GM23248 (cell line): ENCODE measurements at places on chromosomes 3 and 15.

DNA sequence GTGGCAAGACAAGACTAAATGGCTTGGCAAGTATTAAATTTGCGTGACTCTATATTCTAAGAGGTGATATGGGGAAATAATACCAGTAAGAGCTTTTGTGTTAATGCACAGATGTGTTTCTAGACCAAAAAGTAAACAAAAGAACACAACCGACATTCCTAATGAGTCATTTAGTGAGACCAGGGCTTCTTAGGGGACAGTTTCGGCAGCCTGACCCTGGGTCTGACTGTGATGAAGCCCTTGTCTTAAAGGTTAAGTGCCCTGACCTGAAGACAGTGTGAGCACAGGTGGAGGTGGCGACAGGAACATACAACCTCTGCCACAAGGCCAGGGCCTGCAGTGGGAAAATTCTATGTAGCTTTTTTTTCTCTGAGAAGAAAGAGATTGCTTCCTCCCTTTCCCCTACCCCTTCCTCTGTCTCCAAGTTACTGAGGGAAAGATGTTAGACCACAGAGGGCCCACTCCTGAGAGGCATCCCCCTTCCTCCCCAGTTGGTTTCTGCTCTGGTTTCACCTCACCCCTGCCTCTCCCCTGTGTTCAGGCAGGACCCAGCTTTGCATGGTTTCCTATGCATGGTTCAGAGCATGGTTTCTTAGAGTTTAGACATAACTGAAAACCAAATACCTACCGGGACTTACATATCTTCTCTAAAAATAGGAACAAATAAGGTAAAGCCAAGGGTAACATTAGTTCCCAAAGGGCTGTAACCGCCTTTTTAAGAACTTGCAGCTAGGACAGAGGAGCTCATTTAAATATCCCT lies 24.8 kb upstream of the CMTM7 start:
- DNase-seq = no peak
- H3K27ac ChIP-seq = no peak overlapping the region
- no peak overlapping the region for H3K4me3 ChIP-seq
- H3K27me3 ChIP-seq = peaks cover 16% of the 10 kb centered on the region

- no peaks in the 10 kb centered on the region for H3K36me3 ChIP-seq
- peaks cover 12% of the 10 kb centered on the region for H3K4me1 ChIP-seq
- no peak overlapping the region for H3K4me3 ChIP-seq
- no peak for DNase-seq
These were observed 138.2 kb downstream of the TPRA1 start for GRCh38 chr3:127452321-127452821.

DNA sequence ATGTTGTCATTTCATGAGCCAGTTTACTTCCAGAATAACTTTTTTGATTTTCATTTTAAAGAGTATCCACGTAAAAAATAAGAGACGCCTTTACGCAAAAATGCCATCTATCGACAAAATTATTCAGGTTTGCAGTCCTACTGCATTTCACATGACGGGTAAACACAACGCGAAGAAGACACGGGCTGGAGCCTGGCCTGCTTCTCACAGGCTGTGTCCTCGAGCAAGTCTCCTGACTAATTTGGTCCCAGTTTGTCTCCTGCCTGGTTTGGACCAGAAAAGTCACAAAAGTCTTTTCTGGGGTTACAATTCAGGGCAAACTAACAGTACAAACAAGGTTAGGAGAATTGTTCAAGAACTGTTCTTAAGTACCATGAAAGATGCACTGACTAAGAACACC lies 51.7 kb downstream of the CHSY1 start:
- DNase-seq = no peak
- H3K27me3 ChIP-seq = no peaks in the 10 kb centered on the region
- no peaks in the 10 kb centered on the region for H3K36me3 ChIP-seq
- H3K4me1 ChIP-seq = peaks cover 51% of the 10 kb centered on the region

- no peaks in the 10 kb centered on the region for H3K36me3 ChIP-seq
- H3K27me3 ChIP-seq = no peaks in the 10 kb centered on the region
- no peak for DNase-seq
- no peak overlapping the region for H3K27ac ChIP-seq
- no peak overlapping the region for H3K4me3 ChIP-seq
- H3K4me1 ChIP-seq = no peaks in the 10 kb centered on the region
These were observed 46.3 kb downstream of the GASK1A start for GRCh38 chr3:43025423-43025822.

GRCh38 chr3:76199382-76199781 lies 414.0 kb upstream of the ZNF717 start:
- H3K4me3 ChIP-seq = no peak overlapping the region
- H3K27ac ChIP-seq = no peak overlapping the region
- no peaks in the 10 kb centered on the region for H3K36me3 ChIP-seq
- no peaks in the 10 kb centered on the region for H3K27me3 ChIP-seq
- DNase-seq = peak; percentile 16

- no peaks in the 10 kb centered on the region for H3K4me1 ChIP-seq
- no peaks in the 10 kb centered on the region for H3K36me3 ChIP-seq
- H3K27me3 ChIP-seq = no peaks in the 10 kb centered on the region
- H3K4me3 ChIP-seq = no peak overlapping the region
These were observed 333.4 kb downstream of the RAP2B start for GRCh38 chr3:153495422-153495821.

DNA sequence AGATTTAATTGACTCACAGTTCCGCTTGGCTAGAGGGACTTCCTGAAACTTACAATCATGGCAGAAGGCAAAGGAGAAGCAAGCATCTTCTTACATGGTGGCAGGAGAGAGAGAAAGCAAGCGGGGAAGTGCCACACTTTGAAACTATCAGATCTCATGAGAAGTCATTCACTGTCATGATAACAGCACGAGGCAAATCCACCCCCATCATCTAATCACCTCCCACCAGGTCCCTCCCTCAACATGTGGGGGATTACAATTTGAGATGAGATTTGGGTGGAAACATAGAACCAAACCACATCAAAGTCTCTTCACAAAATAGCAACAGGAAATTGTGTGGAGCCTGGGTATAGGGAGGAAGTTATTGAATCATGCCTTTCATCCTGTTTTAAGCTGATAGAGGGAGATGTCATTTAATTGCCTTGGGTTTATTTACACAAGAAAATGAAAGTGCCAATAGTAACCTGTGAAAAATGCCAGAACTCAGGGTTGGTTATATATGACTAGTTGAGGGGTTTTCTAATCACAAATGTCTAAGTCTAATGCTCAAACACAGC lies 624.8 kb upstream of the LMCD1 start:
- no peak overlapping the region for H3K27ac ChIP-seq
- H3K27me3 ChIP-seq = no peaks in the 10 kb centered on the region
- no peaks in the 10 kb centered on the region for H3K36me3 ChIP-seq
- H3K4me3 ChIP-seq = no peak overlapping the region
- DNase-seq = no peak
- no peaks in the 10 kb centered on the region for H3K4me1 ChIP-seq

- no peaks in the 10 kb centered on the region for H3K27me3 ChIP-seq
- no peaks in the 10 kb centered on the region for H3K4me1 ChIP-seq
- no peak overlapping the region for H3K4me3 ChIP-seq
- no peak for DNase-seq
- H3K27ac ChIP-seq = no peak overlapping the region
- no peaks in the 10 kb centered on the region for H3K36me3 ChIP-seq
These were observed 61.0 kb downstream of the LRRN1 start for GRCh38 chr3:3860235-3860634.

DNA sequence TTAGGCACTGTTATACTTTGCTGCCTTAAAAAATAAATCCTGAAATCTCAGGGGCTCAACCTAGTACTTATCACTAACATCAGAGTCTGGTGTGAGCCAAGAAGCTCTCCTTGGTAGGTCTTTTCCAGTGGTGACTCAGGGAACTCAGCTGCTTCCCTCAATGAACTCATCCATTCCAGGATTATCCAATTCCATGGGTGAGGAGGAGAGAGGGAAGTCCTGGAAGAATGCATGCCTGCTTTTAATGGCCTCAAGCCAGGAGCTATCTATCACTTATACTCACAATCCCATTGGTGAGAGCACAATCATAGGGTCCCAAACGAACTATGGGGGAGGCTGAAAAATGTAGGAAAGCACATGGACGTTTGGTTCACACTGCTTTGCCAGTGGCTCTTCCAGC lies 113.6 kb downstream of the POLR2M start:
- H3K4me3 ChIP-seq = no peak overlapping the region
- H3K4me1 ChIP-seq = no peaks in the 10 kb centered on the region
- no peaks in the 10 kb centered on the region for H3K36me3 ChIP-seq
- H3K27me3 ChIP-seq = peaks cover 13% of the 10 kb centered on the region

GRCh38 chr3:165503346-165503745 lies 307.2 kb upstream of the SLITRK3 start:
- no peaks in the 10 kb centered on the region for H3K36me3 ChIP-seq
- DNase-seq = no peak
- H3K4me3 ChIP-seq = no peak overlapping the region
- no peaks in the 10 kb centered on the region for H3K4me1 ChIP-seq
- H3K27me3 ChIP-seq = no peaks in the 10 kb centered on the region

DNA sequence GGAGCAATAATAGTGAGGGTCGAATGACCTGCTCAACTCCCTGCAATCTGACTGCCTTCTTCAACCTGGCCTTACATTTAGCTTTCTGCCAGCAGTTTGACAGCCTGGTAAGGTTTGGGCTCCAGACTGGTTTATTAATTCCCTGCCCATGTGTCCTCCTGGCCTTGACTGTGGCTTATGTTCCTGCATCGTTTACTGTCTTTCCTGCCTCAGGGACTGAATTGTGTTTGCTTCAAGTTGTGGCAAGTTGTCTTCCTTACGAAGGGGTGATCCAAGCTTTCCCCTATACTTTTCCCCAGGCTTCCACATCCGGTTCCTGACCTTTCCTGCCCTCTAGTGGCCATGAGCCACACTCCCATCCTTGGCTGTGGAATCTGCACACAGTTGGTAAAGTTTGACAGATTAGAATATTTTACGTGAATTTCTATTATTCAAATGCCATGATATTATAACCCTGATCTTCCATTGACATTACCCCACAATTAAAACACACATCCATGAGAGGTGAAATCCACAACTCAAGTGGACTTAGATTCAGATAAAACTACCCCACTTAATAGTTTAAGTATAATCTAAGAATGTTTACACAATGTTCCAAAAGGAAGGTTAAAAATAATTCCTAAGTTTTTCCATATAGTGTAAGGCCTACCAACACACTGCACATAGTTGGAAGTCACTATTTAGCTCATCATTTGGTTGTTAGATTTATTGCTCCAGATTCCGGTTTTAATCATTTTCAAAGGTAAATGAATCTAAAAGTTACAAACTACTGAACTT lies 95.7 kb downstream of the NEDD4 start:
- peak; percentile 66 for DNase-seq
- H3K36me3 ChIP-seq = no peaks in the 10 kb centered on the region
- H3K4me3 ChIP-seq = no peak overlapping the region
- H3K4me1 ChIP-seq = peaks cover 18% of the 10 kb centered on the region

DNA sequence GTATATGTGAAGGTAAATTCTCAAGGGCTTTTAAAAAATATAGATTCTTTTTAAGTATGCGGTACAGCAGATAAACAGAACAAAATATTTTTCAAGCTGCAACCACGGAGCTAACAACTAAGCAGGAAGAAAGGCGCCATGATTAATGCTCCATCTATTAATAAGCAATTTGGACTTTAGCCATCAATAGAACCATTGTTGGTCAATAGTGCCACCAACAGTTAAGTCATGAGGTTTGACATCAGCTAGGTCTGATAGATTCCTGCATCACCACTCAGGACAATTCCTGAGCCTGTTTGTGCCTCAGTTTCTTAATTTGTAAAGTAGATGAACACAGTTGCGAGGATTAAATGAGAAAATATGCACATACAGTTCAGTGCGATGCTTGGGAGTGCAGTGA lies 65.1 kb upstream of the FAM3D start:
- H3K4me3 ChIP-seq = no peak overlapping the region
- no peaks in the 10 kb centered on the region for H3K27me3 ChIP-seq
- no peak overlapping the region for H3K27ac ChIP-seq
- H3K36me3 ChIP-seq = no peaks in the 10 kb centered on the region

GRCh38 chr15:53197426-53197839 lies 407.3 kb upstream of the ONECUT1 start:
- H3K4me1 ChIP-seq = no peaks in the 10 kb centered on the region
- DNase-seq = peak; percentile 75
- no peaks in the 10 kb centered on the region for H3K36me3 ChIP-seq
- peak overlapping the region; percentile 28; the same call in 1 of the 2 replicates for H3K4me3 ChIP-seq
- H3K27me3 ChIP-seq = no peaks in the 10 kb centered on the region

DNA sequence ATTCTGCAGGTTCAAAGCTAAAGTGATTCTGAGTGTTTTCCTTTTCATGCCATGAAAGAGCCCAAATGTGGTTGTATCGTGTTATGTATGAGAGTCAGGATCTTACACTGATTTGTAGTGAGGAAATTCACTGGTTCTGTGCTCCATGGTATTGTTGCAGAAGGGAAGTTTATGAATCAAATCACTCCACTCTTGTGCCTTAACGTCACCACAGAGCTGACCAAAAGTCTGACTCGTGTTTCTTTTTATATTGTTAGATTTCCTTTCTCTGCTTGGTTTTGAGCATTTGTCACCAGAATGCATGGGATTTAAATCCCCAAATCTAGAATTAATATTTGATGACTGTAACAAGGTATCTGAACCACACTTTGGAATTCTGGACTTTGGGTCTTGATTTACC lies 29.1 kb upstream of the SLC30A4 start:
- H3K27me3 ChIP-seq = peaks cover 40% of the 10 kb centered on the region
- peaks cover 15% of the 10 kb centered on the region; the same call in 1 of the 2 replicates for H3K4me1 ChIP-seq
- H3K36me3 ChIP-seq = no peaks in the 10 kb centered on the region
- DNase-seq = peak; percentile 38
- H3K4me3 ChIP-seq = no peak overlapping the region

- no peaks in the 10 kb centered on the region for H3K36me3 ChIP-seq
- H3K4me3 ChIP-seq = no peak overlapping the region
- peaks cover 38% of the 10 kb centered on the region for H3K4me1 ChIP-seq
- no peak for DNase-seq
- H3K27me3 ChIP-seq = no peaks in the 10 kb centered on the region; the same call in 1 of the 2 replicates
These were observed 253.6 kb downstream of the UACA start for GRCh38 chr15:70509731-70510143.

- DNase-seq = no peak
- no peak overlapping the region for H3K4me3 ChIP-seq
- no peak overlapping the region for H3K27ac ChIP-seq
These were observed 28.2 kb downstream of the PSMD6 start for GRCh38 chr3:63995086-63995485.

- no peak for DNase-seq
- H3K27ac ChIP-seq = no peak overlapping the region
- H3K4me1 ChIP-seq = no peaks in the 10 kb centered on the region
- no peaks in the 10 kb centered on the region for H3K36me3 ChIP-seq
- no peak overlapping the region for H3K4me3 ChIP-seq
These were observed 50.5 kb downstream of the CRYGS start for GRCh38 chr3:186493525-186494255.

DNA sequence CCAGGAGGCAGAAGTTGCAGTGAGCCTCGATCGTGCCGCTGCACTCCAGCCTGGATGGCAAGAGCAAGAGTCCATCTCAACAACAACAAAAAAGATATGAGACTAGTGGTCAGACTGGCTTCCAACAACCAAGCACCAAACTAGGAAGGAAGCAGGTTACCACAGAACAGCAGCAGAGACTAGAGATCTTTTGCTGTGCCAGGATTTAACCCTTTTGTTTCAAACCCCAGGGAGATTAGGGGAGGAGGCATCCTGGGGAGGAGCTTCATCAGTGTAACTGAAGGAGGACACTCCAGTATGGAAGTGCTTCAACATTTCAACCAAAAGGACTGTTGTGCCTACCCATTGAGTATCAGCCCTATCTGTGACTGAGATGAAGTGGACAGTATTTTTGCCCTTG lies 240.3 kb downstream of the ZIC1 start:
- no peak for DNase-seq
- H3K27me3 ChIP-seq = no peaks in the 10 kb centered on the region
- peaks cover 41% of the 10 kb centered on the region for H3K4me1 ChIP-seq
- no peaks in the 10 kb centered on the region for H3K36me3 ChIP-seq

- no peak overlapping the region for H3K27ac ChIP-seq
- H3K36me3 ChIP-seq = no peaks in the 10 kb centered on the region
- H3K4me3 ChIP-seq = no peak overlapping the region
- peaks cover 31% of the 10 kb centered on the region for H3K4me1 ChIP-seq
- peak; percentile 54 for DNase-seq
These were observed 8.6 kb upstream of the TEX9 start for GRCh38 chr15:56356616-56357015.
